Stimulated activated CD8-positive, alpha-beta memory T cell treated with anti-CD3 and anti-CD28 coated beads, Interleukin-4, amount 100 ng/mL, for 4 hours (primary cell): ENCODE measurements at places on chromosomes 5 and 9.

GRCh38 chr9:34179213-34180136, 632 bp downstream of the UBAP1 start:
- no peak for DNase-seq

- DNase-seq = no peak
Observed at GRCh38 chr9:70566066-70566465, 151.6 kb upstream of the KLF9 start.

DNA sequence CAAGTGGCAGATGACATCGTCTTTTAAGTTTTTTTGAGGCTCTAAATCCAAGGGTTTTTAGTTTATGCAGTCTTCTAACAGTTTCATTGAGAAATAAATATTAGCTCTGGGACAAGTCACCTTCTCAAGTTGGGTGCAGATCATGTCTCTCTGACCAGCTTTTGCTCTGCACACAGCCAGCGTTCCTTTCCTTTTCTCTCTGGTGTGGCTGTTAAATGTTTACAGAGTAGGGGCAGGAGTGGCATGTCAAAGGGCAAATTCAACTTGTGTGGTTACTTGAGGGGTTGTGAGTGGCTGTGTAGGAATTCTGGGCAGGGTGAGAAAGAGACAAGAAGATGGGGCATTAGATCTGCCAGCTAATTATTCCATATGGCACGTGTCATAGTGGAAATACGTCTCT, 187.5 kb upstream of the HMHB1 start:
- DNase-seq = no peak

DNA sequence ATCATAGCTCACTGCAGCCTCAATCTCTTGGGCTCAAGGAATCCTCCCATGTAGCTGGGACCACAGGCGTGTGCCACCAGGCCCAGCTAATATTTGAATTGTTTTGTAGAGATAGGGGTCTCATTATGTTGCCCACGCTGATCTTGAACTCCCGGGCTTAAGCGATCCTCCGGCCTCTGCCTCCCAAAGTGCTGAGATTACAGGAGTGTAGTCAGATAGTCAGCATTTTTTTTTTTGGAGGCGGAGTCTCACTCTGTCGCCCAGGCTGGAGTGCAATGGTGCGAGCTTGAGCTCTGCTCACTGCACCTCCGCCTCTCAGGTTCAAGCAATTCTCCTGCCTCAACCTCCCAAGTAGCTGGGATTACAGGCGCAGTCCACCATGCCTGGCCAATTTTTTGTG, 1.6 kb upstream of the SAR1B start:
- no peak for DNase-seq

DNA sequence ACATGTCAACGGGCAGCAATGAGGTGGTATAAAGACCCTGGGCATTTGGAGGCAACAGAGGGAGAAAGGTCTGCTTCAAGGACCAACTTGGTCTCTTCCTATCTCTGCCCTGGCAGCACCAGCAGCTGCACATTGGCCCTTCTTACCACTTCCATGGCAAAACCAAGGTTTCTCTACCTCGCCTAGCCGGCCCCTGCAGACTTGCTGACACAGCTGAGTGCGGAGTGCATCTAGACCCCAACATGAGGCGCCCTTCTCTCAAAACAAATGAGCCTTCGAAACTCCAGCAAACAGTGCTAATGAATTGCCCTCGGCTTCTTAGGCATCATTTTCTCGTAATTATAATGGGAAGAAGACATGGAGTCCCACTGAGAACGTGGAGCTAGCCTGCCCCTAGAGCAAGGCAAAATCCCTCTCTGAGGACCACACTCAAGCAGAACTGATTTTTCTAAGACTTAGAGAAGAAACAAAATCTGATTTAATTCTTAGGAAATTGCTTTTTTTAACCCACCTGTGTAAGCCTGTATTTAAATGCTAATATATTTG, 42.1 kb downstream of the KCNMB1 start:
- DNase-seq = no peak

- no peak for DNase-seq
Observed at GRCh38 chr5:15966066-15966640, 213.4 kb downstream of the MARCHF11 start.

DNA sequence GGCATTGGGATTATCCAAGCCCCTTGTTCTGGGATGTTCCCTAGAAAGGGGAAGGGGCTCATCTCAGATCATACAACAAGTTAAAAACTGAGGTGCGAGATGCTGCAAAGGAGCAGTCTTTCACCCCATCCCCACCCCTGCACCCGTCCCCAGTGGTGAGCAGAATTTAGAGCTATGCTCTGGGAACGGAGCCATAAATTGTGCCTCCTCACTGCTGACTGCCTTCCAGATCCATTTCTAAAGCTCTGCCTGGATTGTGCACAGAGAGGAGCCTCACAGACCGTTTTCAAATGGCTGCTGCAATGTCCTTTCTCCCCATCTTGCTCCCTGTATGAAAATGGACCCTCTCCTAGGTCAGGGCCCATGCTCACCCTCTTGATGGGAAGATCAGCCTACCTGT, 8.3 kb downstream of the SLC25A48 start:
- no peak for DNase-seq

GRCh38 chr9:90843525-90843924, 41.9 kb downstream of the SYK start:
- DNase-seq = no peak

DNA sequence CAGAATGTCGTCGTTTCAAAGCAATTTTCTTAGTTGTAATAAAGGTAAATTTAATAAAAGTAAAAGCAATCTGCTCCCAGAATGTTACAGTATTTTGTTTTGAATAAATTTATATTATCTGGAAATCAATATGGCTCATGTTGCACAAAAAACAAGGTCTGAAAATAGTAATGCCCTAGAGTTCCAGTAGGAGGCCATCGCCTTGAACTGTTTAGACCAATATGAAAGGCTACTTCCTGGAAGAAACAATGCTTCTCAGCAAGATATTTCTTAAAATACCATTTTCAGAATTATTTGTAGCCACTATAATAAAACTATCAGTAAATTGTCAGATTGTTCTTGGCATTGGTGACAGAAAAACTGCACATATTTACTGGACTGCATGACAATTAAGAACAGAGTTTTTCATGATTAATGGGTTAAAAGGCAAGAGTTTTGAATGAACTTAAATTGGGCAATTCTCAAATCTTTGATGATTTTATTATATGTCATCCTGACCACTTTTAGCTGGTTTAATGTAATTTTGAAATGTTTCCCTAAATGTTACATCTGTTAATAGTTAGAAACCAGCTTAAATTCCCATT, 153.2 kb downstream of the COMMD10 start:
- DNase-seq = no peak

DNA sequence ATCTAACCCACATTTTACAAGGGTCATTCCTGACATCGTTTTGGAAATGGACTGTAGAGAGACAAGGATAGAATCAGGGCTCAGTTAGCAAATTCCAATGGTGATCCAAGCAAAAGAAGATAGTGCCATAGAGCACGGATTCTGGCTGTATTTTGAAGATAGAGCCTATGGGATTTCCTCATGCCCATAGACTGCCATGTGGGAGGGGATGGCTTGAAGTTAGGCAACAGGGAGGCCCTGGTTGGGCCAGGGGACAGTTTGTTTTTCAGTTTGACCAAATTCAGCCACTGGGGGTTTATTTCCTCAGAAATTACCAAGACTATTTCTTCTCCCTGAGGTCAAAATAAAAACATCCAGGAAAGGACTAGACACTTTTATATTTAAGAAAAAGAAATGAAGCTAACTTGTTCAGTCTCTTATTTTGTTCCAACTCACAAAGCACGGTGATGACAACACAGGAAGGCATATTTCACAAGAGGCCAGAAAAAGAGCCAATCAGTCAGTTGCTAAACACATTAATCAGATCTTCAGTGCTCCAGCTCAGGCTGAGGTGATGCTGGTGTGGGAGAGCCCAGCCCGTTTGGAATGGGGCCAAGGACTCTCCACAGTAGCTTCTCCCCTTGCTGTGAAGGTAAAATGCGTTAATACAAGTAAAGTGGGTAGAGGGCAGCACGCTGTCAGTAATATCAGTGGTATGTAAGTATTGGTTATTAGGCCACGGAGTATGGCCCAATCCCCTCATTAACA, 4.4 kb upstream of the DCTN4 start:
- no peak for DNase-seq
